Esophagus squamous epithelium (tissue), 5 donors: ENCODE measurements at places on chromosomes 4 and X.

GRCh38 chrX:125295337-125295736, 24.3 kb upstream of the TEX13C start:
- no peak for DNase-seq

DNA sequence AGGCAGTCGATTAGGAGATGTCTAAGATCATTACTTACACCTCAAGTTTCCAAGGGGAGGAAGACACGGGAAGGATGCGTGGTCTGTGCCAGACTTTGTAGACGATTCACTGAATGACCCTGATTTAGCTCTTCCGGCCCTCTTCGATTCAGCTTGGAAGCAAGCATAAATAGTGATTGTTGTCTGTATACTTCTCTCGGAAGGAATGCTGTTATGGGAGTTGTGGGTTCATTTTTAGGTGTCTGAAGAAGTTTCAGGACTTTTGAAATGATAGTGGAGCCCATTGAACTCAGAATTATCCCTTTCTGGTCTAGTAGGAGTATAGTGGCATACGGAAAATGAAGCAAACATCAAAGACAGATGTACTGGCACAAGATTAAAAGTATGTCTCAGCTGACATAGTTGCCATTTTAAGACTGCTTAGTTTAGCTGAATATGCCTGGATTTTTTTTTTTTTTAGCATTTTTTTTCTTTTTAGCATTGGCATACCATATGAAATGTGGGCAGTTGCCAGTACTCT, 1.0 kb upstream of the ANKRD17 start:
- no peak for DNase-seq

DNA sequence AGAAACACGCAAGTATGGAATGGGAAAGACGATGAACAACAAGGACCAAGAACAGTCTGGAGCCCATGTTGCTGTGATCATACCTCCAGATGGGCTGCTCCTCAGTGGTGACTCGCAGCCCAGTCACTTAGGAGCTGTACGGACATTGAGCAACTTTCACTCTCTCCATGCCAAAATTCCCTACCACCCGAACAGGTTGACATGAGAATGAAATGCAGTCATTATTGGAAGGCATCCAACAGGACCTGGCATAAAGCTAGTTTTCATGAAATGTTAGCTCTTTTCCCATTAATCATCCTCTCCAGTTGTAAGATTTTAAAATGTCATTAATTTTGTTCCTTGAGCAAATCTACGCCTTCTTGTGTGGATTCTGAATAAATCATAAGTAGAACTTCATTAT, 82.7 kb upstream of the GPM6B start:
- no peak for DNase-seq

DNA sequence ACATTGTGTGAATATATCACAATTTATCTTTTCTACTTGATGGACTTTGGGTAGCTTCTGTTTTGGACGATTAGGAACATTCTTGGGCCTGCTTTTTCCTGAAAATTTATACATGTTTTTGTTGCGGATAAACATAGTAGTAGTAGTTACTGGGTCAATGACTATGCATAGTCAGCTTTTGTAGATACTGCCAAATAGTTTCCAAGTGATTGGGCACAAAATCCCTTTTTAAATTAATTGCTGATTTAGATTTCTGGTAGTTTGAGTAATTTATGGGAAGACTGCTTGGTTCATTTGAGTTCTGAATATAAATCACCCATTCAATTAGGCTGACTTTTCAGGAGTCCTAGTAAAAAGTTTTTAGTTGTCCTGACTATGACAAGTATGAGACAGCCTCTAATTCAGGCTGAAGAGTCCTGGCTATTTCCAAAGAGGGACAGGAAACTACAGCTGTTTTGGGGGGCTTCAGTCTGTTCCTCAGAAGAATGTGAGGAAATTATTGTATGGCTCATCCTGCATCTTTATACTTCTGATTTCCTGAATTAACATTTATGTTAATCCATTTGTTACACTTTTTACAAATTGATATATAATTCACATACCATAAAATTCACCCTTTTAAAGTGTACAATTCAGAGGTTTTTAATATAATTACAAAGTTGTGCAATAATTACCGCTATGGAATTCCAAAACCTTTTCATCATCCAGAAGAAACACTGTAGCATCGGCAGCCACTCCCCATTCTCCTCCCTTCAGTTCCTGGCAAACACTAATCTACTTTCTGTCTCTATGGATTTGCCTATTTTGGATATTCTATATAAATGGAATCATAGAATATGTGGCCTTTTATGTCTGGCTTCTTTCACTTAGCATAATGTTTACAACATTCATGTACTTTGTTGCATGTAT, 14.2 kb downstream of the LRP2BP start:
- DNase-seq: no peak

DNA sequence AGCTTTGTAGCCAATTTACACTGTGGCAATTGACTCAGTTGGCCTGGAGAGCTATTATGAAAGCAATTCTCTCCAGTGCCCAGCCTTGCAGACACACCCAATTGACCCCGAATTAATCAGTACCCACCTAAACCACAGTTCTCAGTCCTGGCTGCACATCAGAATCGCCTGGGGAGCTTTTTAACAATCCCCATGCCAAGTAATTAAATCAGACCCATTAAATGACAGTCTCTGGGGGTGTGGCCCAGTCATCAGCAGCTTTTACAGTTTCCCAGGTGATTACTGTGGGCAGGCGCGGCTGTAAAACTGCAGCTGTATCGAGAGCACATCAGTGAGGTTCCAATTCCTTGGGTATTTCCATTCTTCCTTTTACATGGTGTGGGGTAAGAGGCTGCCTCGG, 460.9 kb upstream of the FAT1 start:
- no peak for DNase-seq

DNA sequence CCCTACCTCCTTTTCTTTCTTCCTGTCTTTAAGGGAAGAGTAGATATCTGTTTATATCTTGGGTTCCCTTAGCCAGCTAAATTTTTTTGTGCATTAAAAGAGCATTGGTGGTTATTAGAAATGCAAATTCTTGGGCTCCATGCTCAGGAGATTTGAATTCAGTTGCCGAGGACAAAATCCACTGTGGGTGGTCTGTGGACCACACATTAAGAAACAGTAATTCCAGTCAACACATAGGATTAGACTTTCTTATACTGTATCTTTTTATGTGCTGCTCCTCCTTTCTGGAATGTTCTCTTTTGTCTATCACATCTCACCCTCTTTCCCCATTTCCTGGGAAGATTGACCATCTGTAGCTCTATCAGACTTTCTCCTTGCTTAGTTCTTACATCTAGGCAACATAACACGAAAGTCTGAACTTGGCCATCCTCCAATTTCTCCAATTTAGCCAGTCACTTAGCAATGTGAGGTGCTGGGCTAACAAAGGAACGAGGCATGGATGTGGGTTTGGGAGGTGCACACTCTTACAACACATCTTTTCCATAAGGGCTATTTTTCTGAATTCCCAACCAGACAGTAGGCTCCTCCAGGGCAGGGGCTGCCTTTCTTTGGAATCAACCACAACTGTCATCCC, 5.3 kb upstream of the PDLIM3 start:
- no peak for DNase-seq

GRCh38 chrX:49250578-49250977, 13.9 kb downstream of the FOXP3 start:
- no peak for DNase-seq

- no peak for DNase-seq
These were observed 905.4 kb upstream of the NDST4 start for GRCh38 chr4:116018831-116019230.

DNA sequence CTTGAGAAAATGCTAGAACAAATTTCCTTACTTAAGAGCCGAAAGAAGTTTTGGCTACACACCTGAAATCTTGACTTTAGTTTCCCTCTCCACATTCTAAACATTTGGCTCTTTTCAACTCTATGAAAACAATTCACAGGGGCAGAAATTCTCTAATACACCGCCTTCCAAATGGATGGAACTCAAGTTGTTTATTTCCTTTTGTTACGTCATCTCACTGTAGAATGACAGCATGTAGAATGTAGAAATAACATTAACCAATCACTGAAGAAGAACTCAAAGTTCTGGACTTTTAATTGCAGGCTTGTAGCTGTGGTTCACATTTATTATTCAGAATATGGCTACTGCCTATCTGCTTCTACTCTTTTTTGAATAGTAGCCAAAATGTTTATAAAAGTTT, 1.9 kb downstream of the DMP1 start:
- DNase-seq: no peak

DNA sequence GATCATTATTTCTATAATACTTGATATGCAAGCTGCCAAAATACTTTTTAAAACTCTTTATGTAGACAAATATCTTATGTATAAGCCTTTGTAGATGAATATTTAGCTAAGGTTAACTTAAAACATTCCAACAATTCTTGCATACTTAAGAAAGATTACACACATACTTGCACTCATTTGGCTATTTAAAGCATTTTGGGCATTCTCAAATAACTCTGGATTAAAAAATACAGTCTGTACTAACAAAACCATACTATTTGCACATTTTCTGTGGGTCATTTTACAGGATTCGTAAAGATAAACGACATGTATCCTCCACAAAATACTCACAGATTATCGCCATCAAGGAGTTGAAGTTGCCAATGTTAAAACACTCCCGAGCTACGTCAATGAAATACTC, 26.5 kb downstream of the RASGEF1B start:
- no peak for DNase-seq

GRCh38 chr4:142801966-142802365, 44.1 kb downstream of the INPP4B start:
- no peak for DNase-seq

- no peak for DNase-seq
These were observed 28.9 kb upstream of the HMX1 start for GRCh38 chr4:8900588-8900987.

- no peak for DNase-seq
These were observed 163.9 kb upstream of the KIT start for GRCh38 chr4:54493862-54494261.

GRCh38 chrX:40855411-40855810, 120.1 kb upstream of the MED14 start:
- no peak for DNase-seq

GRCh38 chr4:157221426-157221894, 932 bp downstream of the GRIA2 start:
- DNase-seq: no peak

DNA sequence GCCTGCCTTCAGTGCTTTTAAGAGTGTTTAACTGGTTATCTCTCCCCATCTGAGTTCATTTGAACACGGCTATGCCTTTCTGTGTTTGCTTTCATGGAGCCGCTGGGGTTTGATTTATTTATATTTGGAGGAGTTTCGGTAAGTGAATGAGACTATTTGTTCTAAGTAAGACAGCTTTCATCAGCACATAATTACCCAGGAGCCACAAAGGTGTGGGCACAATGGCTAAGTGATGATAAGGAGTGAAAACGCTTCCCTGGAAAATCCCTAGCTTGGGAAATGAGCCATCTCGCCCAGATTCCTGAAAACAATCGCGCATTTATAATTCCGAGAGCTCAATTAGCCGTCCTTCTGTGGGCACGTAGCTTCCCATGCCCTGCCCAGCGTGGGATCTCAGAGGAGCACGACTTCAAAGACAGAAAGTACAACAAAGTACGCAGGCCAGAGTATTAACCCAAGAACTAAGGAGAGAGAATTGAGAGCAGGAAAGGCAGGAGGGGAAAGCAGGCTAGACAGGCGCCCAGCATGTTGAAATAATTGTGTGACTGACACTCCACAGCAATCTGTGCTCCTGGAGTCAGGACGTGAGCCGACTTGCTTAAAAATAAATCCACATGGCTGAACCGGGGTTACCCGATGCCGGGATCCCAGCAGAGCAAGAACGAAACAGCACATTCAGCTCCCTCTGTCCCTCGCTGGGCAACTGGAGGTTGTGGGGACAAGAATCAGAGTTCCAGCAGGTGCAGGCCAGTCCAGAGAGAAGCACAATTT, 99.0 kb downstream of the DHRSX start:
- DNase-seq: no peak

DNA sequence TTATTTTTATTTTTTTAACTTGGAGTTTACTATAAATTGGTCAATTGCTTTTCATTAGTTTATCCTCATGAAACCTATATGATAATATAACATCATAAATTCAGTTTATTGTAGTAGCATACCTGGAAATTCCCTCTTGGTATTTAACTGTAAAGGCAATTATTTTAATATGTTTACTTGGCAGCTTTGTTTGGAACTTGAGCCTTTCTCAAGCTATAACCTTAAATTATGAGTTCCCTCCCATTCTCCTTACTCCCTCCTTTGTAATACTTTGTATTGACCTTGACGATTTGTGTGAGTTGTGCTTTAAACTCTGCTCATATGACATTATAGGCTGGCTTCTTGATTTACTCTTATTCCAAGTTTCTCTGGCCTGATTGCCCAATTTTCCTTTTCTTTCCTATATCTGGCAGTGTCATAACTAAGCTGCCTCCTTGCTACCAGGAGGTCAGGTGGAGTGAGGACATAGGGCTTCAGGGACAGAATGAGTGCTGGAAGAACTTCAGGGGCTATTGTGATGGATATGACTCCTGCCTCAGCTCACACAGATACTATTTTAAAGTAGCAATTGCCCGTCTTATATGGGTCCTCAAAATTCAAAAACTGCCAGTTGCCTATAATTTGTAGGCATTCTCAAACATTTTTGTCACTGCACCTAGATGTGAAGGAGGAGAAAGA, 77.7 kb downstream of the RAP1GDS1 start:
- no peak for DNase-seq

- DNase-seq: no peak
These were observed 22.7 kb upstream of the TBC1D14 start for GRCh38 chr4:6886886-6887285.

GRCh38 chr4:93764639-93765246, 63.8 kb upstream of the ATOH1 start:
- no peak for DNase-seq

GRCh38 chr4:150283689-150284088, 205.4 kb downstream of the DCLK2 start:
- DNase-seq: no peak

- DNase-seq: no peak
These were observed 23.7 kb upstream of the CPLX1 start for GRCh38 chr4:849478-850175.

DNA sequence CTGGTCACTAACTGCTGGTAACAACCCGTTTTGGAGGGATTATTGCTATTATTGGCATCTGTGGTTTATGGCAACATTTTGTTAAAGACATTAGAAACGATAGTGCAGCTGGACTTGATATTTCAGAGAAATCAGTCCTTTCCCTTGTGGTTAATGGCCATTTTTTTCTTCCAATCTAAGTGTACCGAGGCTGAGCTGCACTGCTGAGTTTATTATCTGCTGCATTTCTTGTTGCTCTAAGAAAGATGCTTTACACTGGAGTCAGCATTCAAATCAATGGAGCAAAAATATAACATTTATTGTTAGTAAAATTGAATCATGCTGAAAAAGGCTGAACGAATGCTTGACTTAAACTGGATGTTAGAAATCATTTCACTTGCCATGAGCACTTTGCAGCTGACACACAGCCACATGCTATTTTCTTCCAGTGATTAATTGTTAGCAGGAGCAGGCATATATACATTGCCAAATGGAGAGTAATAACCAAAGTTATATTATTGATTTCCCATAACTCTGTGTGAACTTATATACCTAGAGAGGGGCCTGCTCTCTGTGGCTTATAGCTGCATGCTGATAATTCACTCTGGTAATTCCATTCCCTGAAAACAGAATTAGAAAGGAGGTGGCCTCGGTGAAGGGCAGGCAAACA, 66.5 kb upstream of the TTC29 start:
- no peak for DNase-seq

- DNase-seq: no peak
These were observed 41.1 kb upstream of the TMEM184C start for GRCh38 chr4:147576084-147576483.

- DNase-seq: no peak
These were observed 287.6 kb downstream of the PAPSS1 start for GRCh38 chr4:107432451-107432850.
